ENCODE measurements at places on chromosomes 16 and 17.
A peak's percentile ranks its signal among the peaks of the same experiment; 100 is the strongest.

DNA sequence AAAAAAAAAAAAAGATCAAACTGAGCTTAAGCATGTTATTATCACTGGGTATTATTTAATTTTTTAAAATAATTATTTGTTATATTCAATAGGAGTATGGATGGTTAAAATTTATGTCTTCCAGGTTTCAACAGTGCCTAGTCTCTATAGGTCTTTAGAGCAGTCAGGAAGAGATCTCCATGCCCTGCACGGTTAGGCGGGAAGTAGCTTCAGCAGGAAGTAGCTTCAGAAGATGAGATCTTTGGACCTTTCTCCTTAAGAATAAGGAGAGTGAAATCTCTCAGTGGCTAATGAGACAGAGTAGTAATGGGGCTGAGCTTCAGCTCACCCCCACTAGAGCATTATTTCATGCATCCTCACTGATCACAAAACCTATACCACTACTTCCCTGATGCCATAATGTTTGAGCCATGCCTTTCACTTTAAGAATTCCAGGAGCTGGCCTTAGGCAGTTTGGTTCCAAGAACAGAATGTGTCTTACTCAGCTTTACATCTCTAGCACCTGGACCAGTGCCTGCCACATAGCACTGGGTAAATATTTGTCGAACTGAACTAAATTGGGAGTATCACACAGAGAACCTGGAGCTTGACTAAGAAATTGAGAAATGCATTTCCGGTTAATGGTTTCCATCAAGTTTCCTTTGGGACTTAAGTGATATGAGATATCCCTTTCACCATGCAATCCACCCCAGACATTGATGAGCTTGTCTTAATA, 43.5 kb downstream of the SCPEP1 start:
- DNase-seq: no peak

DNA sequence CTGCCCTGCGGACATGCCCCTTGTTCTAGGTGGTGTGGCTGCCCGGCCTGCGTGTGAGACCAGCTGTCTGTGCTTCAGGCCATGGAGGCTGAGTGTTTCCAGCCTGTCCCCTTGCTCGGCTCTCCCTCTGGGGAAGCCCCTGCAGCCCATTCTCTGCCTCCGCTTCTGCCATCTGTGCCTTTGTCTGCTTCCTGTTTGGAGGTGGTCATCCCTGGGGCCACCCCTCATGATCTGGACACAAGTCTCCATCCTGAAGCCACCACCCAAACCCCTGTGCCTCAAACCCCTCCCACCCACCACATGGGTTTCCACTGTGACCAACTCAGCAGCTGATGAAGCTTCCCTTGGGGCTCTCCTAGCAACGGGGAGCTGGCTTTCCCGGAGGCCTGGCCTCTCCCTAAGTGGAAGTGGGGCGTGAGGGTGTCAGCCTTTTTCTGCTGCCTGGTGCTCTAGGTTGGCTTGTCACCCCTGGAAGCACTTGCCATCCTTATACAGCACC, 184.9 kb downstream of the SEC14L1 start:
- no peak for DNase-seq

DNA sequence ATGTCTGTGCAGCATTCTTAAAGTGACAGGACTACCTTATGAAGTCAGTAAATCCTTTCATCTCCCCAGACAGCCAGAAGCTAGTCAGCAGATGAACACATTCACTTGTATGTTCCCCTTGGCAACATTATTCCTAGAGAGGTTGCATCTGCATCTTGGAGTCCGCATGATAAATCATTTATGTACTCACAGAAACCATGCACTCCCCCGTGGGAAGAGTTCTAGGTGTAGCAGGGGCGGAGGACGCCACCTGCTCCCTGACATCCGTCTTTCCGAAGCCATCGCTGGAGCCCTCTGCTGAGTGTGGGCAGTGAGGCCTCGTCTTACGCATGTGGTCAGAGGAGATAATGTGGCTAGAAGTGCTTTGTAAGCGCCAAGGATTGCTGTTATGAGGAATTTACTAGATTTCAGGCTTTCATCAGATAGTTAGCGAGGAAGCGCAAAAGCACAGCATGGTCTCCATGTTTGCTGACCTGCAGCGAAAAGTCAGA, 144.5 kb downstream of the RPTOR start:
- DNase-seq: no peak

- DNase-seq: peak; percentile 81
Observed at GRCh38 chr16:56607109-56607618, 1.2 kb upstream of the MT2A start.

DNA sequence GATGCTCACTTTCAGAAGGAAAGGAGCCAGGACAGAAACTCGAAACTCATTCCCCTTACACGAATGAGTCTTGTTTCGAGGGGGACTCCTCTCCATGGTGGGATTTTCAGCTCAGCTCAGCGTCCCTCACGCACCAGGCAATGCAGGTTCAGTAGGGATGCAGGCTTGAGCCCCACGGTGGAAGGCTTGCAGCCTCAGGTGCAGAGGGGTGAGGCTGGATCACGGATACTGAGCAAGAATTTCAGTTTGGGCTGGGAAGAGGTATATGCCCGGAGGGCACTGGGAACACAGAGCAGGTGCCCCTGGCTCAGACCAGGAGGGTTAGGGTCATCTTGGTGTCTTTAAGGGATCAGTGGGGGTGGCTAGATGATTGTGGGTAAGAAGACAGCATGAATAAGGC, 344.9 kb upstream of the TNRC6C start:
- no peak for DNase-seq

GRCh38 chr16:17233318-17234002, 237.3 kb downstream of the XYLT1 start:
- DNase-seq: no peak

- no peak for DNase-seq
Observed at GRCh38 chr17:12673788-12674187, 8.1 kb downstream of the MYOCD start.

DNA sequence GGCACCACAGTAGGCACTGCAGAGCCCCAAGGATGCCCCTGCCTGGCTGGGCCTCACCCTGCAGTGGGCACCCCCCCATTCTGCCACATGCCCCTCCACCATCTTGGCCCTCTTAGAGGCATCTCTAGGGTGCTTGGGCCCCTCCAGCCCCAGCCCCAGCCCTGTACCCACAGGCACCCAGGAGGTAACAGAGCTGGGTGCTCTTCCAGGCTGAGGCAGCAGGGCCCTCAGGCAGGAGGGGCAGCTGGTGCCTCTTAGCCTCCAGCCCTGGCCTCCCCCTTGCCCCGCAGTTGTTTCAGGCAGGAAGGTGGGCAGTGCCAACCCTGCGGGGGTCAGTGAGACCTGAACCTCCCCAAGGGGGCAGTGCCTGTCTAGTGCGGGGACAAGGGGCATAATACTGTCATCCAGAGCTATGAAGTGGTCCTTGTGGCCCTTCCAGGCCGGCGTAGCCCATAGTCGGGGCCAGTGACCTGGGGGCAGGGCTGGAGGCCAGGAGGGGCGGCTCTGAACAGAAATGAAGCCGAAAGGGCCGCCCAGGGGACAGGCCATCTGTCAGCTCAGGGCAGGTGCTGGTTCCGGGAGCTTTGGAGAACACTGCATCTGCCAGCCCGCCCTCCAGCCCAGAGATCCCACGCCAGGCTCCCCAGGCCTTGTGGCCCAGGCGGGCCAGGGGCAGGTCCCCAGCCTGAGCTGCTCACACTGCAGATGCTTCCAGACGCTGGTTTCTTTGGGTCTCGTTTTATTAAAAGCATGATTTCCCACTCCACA, 4.9 kb upstream of the AATK start:
- no peak for DNase-seq

- no peak for DNase-seq
Observed at GRCh38 chr17:19381361-19381740, 3.1 kb downstream of the MAPK7 start.

DNA sequence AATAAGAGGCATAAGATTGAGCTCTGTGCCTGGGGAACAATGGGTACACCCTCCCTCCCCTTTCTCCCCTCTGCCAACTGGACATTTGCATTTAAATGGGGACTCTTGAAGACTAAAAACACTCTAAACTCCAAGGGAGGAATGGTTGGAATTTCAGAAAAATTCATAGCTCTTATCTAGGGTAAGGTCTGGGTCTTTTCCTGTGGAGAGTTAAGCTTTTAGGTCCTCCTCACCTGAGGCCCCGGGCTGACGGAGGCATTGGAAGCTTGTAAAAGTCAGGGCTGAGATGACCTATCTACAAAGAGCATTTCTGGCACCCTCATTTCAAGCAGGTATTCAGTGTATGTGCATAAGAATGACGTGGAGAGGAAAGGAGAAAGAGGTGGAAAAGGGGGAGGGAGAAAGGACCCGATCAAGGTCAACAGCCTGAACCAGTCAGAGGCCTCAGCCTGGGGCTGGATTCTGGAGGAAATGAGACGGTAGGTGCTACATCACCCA, 78.0 kb downstream of the RAP1GAP2 start:
- DNase-seq: no peak

- no peak for DNase-seq
Observed at GRCh38 chr16:31474173-31474714, 2.3 kb downstream of the TGFB1I1 start.

All from Caki2 (cell line).